ENCODE measurements at places on chromosomes 16 and 17. TPM values are rescaled to one million over a fixed set of nuclear protein-coding genes. Genes with fewer than 3 reads are reported as not detected.
A peak's percentile ranks its signal among the peaks of the same experiment; 100 is the strongest.

Gene SLFN13
- 13.6 TPM for total RNA-seq

Gene TBX6
- total RNA-seq = 1.6 TPM

Gene TNRC6A
- 66.0 TPM for total RNA-seq

Gene RASD1
- 147 TPM for total RNA-seq

Gene CLEC16A
- 56.9 TPM for total RNA-seq

- no peak for DNase-seq
Observed at GRCh38 chr17:35291802-35292201, 48.9 kb downstream of the SLFN5 start.

- DNase-seq = no peak
Observed at GRCh38 chr17:9878786-9879525, 26.1 kb downstream of the RCVRN start.

GRCh38 chr17:8209907-8210760, at the start of gene AURKB:
TSS of gene AURKB (minus strand) at chr17:8210575. CDS start at chr17:8210224, 351 bp downstream.
- DNase-seq = peak; percentile 96

DNA sequence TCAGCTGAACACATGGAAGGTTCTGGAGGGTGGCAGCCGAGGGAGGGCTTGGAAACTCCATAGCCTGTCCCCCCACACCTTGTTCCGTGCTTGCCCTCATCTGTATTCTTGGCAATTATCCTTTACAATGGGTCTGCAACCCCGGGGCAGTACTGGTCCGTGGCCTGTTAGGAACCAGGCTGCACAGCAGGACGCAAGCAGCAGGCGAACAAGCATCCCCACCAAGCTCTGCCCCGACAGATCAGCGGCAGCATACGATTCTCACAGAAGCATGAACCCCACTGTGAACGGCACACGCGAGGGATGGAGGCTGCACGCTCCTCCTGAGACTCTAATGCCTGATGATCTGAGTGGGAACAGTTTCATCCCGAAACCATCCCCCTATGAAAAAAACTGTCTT, 6.2 kb downstream of the WDR45B start:
- DNase-seq = no peak

DNA sequence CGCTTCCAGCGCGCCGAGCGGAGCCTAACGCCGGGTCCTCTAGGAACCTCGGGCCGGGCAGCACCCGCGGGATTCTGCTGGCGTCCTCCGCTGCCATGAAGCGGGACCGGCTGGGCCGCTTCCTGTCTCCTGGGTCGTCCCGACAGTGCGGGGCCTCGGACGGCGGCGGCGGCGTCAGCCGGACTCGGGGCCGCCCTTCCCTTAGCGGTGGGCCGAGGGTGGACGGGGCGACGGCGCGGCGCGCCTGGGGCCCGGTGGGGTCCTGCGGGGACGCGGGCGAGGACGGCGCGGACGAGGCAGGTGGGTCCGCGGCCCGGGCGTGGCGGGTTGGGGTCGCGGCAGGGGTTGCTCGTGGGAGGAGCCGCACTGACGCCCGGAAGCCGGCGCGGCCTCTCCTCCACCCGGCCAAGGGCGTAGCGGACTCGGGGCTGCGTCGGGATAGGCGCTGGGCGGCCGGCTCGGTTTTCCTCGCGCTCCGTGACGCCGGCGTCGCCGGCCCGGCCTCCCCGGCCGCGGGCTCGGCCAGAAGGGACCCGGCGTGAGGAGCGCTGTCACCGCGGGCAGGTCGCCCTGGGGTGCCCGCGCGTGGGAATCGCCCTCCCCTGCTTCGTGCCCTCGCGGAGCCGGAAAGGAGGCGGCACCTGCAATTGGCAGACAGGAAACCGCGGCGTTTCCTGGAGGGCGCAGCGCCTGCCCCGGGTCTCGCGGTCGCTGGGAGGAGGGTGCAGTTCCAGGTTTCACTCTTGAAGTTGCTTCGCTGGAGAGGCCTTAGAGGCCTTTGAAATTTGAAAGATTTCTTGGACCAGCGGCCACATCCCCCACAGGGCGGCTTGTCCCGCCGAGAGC, 432 bp downstream of the ZNF276 start:
- DNase-seq = peak; percentile 70

GRCh38 chr17:8443756-8444155, 8.1 kb downstream of the NDEL1 start:
- DNase-seq = no peak

DNA sequence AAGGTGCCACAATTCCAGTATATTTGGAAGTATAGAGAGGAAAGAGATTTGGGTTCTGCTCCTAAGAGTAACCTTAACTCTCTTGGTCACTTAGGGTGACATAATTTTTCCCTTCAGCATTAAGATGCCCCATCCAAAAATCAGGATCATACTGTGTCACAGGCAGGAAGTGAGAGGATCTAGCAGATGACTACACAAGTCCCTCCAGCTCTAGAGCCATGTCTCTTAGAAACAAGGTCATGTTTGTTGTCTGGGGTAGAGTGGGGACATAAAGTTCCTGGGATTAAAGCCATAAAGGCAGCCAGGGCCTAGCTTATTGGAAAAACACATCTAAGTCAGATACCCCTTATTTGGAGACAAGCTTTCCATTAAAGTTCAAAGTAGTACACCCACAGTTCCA, 2.7 kb downstream of the CCL8 start:
- no peak for DNase-seq

- DNase-seq = no peak
Observed at GRCh38 chr17:32520104-32520701, 33.4 kb downstream of the CDK5R1 start.

GRCh38 chr17:47276444-47276843, 22.8 kb downstream of the ITGB3 start:
- DNase-seq = no peak

- no peak for DNase-seq
Observed at GRCh38 chr17:58307468-58308172, 21.0 kb downstream of the TSPOAP1 start.

- no peak for DNase-seq
Observed at GRCh38 chr17:61415374-61416210, 15.9 kb downstream of the TBX2 start.

DNA sequence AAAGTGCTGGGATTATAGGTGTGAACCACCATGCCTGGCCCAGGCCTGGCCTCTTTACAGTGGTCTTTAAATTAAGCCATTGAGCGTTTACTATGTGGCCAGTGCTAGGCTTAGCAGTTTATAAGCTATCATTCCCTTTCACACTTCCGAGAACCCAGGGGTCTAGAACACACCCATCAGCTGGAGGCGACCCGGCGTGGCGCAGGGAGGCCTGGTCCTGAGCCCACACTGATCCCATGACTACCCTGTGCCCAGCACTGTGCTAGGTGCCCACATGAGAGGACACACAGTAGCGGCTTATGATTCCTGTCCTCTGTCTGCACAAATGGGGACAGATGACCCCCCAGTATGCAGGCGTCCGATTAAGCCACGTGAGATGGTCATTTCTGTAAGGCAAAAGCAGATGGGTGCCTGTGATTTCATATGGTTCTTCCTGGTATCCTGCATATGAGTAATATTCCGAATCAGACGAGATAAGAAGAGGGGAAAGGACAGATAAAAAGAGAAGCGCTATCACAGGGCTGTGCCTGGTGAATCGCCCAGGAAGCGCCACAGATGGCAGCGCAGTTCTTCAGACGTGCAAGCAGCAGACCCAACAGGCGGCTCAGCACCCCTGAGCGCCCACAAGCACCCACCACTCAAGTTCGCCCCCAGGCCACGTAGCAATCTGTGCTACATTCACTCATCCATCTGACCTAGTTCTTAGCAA, 5.3 kb downstream of the OSGIN1 start:
- DNase-seq = no peak

DNA sequence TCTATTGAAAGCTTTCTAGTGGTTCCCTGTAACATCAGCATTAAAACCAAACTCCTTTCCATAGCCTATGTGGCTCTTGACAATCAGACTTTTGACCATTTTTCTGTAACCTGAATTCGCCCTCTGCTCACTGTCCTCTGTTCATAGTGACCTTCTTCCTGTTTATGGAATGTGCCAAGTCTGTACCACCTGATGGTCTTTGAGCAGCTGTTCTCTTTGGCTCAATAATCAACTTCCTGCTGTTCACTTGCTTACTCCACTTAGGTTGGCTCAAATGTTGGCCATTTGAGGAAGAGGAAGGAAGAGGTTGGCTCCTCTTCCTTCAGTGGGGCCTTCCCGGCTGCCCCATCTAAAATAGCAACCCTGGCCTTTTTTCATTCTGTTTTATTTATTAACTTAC, 251.5 kb downstream of the CA10 start:
- no peak for DNase-seq

- peak; percentile 14 for DNase-seq
Observed at GRCh38 chr17:3964203-3965117, at the start of gene ATP2A3. TSS of gene ATP2A3 (minus strand) at chr17:3964437. CDS start at chr17:3964291, 146 bp downstream.

GRCh38 chr17:70217571-70217970, 48.2 kb downstream of the KCNJ2 start:
- no peak for DNase-seq

DNA sequence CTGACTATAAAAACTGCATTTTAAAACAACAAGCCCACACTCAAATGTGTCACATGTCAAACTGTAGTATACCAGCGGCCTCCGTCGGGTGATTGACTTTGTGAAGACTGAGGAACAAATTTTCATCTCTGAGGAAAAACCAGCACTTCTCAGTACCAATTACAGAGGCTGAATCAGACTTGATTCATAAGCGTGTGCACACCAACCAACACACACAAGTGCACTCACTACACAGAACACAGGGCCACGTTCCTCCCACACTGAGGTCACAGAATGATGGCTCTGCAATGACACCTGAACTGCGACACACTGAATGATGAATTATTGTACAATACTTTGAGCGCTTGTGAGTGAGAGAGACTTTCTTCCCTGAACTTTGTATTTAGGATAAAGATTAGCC, 29.6 kb downstream of the XPO6 start:
- DNase-seq = peak; percentile 40

GRCh38 chr16:64265756-64266155, 856.1 kb downstream of the CDH11 start:
- DNase-seq = no peak

DNA sequence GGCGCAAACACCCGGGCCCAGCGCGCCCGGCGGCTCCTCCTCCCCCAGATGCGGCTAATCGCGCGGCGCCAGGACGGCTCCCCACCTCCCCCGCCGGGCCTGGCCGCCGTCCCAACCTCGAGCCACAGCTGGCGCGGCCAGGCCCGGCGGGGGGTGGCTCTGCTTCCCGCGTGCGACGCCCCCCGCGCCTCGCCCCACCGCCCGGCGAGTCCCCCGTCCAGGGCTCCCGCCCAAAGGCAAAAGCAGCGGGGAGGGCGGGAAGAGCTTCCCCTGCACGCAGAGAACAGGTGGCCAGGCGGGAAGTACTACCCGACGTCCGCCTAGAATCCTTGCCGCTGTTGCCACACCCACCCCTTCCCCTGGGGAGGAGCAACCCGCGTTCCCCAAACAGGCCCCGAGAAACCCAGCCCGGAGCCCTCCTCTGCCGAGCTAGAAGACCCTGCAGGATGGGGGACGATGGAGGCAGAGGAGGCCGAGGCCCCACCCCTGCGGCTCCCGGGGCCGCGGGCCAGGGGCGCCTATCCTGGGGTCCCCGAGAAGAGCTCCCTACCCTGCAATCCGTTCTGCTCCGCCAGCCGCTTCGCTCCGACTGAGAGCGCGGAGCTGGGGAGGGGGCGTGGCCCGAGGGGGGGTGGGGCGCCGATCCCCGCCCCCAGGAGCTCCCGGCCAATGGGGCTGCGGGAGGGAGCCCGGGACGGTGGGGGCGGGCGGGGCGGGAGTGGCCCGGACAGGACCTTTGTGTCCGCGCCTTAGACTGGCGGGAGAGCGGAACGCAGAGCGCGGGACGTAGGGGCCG, at the start of gene CARHSP1:
Gene CARHSP1, minus strand, starts transcription at position 591 of the 796 bp plus-strand sequence. CDS start 9,678 bp downstream, outside the sequence.
- peak; percentile 88 for DNase-seq

DNA sequence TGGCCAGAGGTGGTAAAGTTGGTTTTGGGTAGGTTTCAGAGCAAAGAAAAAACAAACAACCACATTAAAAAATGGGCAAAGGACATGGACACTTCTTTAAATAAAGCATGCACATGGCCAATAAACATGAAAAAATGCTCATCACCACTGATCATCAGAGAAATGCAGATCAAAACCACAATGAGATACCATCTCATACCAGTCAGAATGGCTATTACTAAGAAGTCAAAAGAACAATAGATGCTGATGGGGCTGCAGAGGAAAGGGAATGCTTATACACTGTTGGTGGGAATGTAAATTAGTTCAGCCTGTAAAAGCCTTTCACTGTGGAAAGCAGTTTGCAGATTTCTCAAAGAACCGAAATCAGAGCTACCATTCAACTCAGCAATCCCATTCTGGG, 598.4 kb upstream of the SOX9 start:
- no peak for DNase-seq

DNA sequence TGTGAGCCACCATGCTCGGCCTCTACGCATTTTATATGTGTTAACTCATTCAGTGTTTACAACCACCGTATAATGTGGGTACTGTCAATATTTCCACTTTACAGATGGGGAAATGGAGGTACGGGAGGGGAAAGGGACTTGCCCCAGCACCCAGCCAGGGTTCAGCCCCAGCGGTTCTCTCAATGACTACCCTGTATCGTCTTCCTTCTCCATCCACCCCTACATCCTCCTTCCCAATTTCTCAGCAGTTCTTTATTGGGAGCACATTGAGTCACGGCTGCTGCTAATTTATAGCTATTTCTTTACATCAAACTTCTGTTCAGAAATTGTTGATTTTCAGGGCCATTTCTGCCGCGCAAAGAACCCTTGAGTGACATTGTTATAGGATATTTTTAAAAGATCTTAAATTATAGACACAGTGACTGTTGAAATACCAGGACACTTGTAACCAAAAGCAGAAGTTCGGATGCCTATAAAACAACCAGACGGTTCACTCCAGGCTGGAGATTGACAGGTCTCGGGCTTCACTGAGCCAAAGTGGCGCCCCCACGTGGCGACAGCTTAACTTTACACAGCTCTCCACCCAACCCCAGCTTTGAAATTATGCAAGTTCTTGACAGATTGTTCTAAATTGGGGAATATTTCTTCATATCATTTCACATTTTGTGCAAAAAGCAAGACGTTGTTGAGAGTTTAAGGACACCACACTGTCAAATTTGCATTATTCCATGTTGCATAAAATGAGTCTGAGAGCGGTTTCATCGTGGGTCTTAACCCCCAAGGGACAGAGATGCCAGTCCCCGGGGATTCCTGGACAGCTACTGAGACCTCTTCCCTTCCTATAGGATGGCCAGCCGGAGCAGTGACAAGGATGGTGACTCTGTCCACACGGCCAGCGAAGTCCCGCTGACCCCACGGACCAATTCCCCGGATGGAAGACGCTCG, 11.8 kb downstream of the SYT17 start:
- DNase-seq = peak; percentile 27

DNA sequence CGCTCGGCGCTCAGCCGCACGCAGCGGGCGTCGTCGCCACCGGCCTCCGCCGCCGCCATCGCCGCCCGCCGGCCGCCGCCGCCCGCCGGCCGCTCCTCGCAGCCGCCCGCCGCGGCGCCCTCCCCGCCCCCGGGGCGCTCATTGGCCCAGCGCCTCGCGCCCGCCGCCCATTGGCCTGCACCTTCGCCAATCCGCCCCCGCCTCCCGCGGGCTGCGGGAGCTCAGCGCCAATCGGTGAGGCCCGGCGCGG, at the start of gene PGP:
Gene PGP, minus strand, starts transcription at position 122 of the 250 bp plus-strand sequence. Its CDS starts 63 bp downstream, at position 59.
- no peak for DNase-seq

- DNase-seq = peak; percentile 65
Observed at GRCh38 chr16:55944377-55944802, 69.2 kb upstream of the CES5A start.

Data from thyroid gland (tissue), 4 donors.